GM10248 (cell line): ENCODE measurements at places on chromosomes 12 and 14.

- DNase-seq: no peak
These were observed 8.5 kb downstream of the CRACR2A start for GRCh38 chr12:3744229-3744901.

- no peak for DNase-seq
These were observed 12.5 kb downstream of the PLEKHG6 start for GRCh38 chr12:6322969-6323339.

- no peak for DNase-seq
These were observed 16.1 kb upstream of the KRT80 start for GRCh38 chr12:52207895-52208294.

GRCh38 chr12:100534625-100535227 lies 38.8 kb upstream of the GAS2L3 start:
- DNase-seq: no peak

- no peak for DNase-seq
These were observed 256.5 kb downstream of the EMP1 start for GRCh38 chr12:13452955-13453570.

- no peak for DNase-seq
These were observed 23.6 kb downstream of the PYGL start for GRCh38 chr14:50920482-50921230.

- DNase-seq: no peak
These were observed 417.5 kb downstream of the LRIG3 start for GRCh38 chr12:58502841-58503240.

DNA sequence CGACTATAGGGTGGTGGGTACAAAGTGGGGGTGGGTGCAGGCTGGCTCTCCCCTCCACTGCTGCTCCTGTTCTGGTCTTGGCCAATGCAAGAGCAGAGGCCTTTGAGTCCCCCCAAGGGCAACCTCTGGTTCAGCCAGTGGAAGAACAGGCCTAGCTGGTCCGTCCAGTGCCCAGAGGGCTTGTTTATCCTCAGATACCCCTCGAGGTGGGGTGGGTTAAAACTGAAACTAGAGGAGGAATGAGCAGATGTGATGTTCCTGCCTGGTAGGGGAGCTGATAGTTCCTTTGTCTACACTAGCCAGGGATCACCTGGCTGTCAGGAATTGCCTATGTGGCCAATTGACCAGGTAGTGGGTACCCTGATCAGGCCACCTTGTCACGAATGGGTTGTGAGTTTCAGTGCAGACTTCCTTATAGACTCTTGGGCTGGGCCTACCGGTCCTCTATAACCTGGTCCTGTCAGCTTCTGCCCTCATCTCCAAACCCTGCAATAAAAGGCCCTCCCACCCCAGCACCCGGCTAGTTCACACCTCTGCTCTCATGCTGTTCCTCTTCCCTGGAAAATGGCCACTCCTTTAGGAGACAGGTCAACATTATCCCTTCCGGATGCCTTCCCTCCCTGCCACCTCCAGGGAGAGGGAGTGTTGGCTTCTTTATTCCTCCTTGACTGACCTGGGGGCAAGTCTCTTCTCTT lies 10.7 kb upstream of the HSP90AA1 start:
- no peak for DNase-seq

- DNase-seq: no peak
These were observed 1.2 kb downstream of the PPP1CC start for GRCh38 chr12:110741341-110742095.

GRCh38 chr14:96091941-96092411 lies 52.8 kb downstream of the C14orf132 start:
- DNase-seq: no peak

DNA sequence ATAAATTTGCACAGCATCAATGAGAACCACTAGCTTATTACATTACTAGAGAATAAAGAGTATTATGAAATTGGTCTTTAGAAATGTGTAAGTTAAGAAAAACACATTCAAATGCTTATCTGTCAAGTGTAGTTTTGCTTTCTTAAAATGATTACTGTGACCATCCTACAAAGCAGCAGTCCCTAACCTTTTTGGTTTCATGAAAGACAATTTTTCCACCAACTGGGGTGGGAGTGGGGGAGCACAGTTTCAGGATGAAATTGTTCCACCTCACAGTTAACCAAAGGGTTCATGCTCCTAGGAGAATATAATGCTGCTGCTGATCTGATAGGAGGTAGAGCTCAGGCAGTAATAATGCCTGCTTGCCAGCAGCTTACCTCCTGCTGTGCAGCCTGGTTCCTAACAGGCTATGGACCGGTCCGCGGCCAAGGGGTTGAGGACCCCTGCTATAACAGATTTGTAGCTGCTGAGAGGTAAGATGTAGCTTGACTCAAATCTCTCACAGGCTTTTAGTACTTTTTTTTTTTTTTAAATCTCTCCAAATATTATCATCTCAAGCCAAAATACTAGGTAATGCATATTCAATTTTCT lies 45.4 kb downstream of the PPP4R3A start:
- no peak for DNase-seq

DNA sequence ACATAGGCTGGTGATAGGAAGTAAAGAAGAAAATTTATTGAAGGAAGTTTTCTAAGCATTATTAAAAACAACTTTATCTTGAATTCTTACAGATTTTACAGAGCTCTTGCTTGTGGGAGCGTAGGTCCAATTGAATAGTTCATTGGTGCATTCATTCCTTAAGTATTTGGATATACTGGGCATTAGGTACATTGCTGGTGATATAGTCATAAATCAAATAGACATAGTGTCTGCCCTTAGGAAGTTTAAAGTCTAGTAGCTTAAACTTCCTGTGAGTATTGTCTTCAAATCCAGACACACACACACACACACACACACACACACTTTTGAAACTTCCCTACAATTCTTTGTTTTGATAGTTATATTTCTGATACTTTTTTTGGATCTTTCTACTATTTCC lies 226.7 kb downstream of the FUT8 start:
- DNase-seq: no peak
